Fibroblast of mammary gland (primary cell): ENCODE measurements at places on chromosomes 3 and 15.

DNA sequence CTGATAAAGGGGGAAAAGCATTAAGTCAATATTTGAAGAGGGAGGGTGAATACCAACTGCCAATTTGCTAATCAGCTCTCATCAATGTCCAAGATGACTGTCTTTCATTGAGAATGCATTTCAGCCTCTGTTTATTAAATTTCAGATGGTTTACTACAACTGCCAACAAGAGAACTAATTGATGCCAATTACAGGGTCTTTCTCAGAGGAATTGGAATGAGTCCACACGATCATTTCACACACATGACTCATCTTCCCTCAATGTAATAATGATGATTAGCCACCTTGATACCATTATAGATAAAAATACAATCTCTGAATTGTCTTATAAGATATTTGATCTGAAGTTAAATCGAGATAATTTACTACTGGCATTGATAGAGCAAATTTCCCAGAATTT is 1274.4 kb downstream of the ROBO2 start:
- DNase-seq, result no peak

- DNase-seq, result no peak
These were observed 41.5 kb downstream of the MUC4 start for GRCh38 chr3:195770081-195770840.

DNA sequence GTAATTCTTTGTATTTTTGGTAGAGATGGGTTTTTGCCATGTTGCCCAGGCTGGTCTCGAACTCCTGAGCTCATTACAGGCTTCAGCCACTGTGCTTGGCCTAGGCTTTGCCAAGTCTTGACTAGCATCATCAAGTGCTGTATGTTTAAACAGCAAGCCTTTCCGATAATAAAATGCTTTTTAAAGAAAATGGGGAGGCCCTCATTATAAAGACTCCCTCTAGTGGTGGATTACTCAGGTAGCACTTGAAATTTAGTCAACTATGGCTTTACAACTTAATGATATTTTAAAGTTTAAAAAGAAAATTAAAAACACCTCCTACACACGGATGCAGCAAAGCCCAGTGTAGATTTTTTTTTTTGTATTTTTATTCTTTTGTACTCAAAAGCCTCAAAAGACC is 213.6 kb downstream of the GAP43 start:
- peak; percentile 34 for DNase-seq

- DNase-seq, result no peak
These were observed 17.5 kb downstream of the STAC start for GRCh38 chr3:36397841-36398240.

- DNase-seq, result no peak
These were observed 52.2 kb downstream of the REC114 start for GRCh38 chr15:73495181-73495580.

DNA sequence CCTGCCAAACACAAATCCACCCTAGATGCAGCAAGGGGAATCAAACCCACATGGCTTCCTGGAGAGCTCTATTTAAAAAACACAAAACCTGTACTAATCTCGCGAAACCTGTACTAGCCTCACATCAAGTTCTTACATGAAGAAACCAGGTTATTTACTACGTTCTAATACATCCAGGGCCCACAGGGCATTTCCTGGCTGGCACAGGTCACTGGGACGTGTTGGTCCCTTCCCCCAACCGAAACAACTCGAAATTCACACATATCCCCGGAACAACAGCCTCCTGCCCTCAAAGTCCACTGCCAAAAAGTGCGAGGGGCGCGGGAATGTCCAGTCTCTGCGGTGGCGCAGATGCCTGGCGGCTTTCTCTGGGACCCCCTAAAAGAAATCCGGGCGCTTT is 955 bp downstream of the CDCP1 start:
- DNase-seq, result no peak

GRCh38 chr3:148998715-148999423 is 7.5 kb downstream of the GYG1 start:
- DNase-seq, result peak; percentile 27

GRCh38 chr15:54374184-54374952 is 396.1 kb downstream of the UNC13C start:
- DNase-seq, result no peak

DNA sequence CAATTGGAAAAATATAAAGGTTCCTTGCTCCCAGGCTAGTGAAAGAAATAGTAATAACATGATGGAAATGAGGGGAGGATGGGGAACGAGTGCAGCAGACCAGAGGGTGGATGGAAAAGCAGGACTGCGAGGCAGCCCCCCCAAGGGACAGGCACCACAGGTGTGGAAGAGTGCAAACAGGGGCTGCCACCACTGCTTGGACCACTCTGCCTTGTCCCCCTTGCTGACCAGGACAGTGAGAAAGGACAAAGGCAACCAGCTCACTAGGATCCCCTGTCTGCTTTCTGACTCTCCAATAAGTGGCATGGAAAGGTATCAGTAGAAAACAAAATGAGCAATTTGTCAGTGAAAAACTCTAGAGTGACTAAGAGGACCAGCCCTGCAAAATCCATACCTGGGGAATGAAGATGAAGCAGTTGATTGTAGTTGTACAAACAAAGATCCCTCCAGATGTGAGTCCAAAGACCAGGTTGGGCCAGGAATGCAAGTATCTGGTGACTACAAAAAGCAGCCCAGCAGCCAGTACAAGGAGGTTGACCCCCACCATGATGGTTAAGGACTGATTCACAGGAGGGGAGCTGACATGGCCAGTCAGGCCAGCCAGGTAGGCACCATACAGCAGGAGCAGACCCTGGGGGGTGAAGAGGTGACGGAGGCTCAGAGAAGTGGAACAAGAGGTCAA is 86.6 kb upstream of the GSK3B start:
- DNase-seq, result no peak

GRCh38 chr15:63192619-63193206 is 3.3 kb downstream of the RAB8B start:
- DNase-seq, result no peak

DNA sequence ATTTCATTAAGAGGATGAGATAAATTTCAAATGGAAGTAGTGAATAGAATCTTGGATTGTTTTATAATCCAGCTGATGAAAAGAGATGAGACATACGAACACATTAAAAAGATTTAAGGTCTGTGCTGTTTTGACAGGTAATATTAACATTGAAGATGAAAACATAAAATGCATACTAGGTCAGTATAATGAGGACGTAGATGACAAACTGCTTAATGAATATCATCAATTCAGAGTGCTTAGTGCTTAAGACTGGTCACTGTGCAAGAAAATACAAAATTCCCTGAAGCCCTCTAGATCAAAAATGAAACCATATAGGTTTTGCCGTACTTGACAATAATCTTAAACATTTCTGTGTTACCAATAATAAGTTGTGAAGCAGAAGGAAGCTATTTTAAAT is 173.4 kb upstream of the THRB start:
- no peak for DNase-seq

DNA sequence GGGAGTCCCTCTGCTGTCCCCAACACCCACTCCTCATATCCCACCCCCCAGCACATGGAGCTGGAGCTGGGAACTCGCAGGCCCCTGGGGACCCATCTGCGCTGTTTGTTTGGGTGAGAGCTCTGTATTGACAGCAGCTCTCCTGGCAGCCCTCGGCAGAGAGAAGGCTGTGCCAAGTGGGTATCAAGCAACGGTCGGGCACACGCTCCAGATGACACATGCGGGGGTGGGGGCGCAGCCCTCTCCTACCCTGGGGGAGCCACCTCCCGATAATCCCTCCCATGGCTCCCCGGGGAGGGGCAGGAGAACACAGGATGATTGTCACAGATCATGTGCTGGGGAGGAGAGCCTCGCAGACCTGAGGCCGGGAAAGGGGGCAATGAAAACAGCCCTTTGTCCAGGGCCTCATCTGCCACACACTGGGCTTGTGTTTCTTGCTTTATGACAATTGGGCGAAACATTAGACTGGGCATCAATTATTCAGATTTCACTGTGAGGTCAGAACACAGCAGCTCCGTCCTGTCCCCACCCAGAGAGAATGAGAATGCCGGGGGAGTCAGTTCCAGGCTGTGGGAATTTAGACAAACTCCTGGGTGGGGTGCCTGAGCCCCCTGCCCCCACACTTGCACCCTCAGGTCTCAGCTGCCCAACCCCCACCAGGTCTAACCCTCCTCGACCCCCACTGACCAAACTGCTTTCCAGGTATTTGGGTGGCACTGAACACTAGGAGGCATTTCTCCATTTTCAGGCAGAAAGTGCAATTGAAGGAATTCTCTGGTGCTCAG is 46.4 kb upstream of the KLF13 start:
- DNase-seq, result no peak
